ENCODE measurements at places on chromosomes 16 and 17.
A peak's percentile ranks its signal among the peaks of the same experiment; 100 is the strongest.

- no peak for DNase-seq
Measured at GRCh38 chr17:49370971-49371834, 9.2 kb upstream of the ZNF652 start.

GRCh38 chr17:10628756-10629155 lies 28.4 kb downstream of the MYH3 start:
- no peak for DNase-seq

DNA sequence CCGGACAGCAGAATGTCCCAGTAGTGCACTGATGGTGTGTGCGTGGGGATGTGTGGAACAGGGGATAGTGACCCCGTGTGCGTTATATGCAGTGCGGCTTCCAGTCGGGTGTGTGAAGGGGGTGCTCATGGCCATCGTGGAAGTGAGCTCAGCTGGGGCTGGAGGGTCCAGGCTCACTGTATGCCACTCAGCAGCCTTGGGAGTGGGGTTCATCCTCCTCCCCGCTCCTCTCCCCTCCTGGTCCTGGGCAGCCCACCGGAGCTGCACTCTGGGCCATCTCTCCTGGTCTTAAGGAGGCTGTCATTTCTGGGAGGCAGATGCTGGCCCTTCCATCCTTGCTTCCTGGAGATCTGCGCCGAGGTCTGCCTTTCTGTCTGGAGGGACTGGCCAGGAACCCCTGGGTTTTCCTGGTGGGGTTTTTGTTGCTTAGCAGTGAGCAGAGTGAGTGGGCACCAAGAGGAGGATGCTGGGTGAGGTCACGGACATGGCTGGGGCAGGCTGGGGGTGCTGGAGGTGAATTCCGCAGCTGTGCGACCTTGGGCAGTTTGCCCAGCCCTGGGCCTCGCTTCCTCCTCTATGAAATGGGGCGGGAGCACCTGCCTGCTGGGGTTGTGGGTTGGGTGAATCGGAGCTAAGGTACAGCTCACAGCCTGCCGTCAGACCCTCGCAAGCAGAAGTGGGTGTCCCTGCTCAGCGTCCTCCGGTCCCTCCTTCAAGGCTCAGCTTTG lies 164.1 kb downstream of the SEC14L1 start:
- no peak for DNase-seq

GRCh38 chr16:85730186-85730465 lies 20.8 kb downstream of the C16orf74 start:
- DNase-seq = no peak

DNA sequence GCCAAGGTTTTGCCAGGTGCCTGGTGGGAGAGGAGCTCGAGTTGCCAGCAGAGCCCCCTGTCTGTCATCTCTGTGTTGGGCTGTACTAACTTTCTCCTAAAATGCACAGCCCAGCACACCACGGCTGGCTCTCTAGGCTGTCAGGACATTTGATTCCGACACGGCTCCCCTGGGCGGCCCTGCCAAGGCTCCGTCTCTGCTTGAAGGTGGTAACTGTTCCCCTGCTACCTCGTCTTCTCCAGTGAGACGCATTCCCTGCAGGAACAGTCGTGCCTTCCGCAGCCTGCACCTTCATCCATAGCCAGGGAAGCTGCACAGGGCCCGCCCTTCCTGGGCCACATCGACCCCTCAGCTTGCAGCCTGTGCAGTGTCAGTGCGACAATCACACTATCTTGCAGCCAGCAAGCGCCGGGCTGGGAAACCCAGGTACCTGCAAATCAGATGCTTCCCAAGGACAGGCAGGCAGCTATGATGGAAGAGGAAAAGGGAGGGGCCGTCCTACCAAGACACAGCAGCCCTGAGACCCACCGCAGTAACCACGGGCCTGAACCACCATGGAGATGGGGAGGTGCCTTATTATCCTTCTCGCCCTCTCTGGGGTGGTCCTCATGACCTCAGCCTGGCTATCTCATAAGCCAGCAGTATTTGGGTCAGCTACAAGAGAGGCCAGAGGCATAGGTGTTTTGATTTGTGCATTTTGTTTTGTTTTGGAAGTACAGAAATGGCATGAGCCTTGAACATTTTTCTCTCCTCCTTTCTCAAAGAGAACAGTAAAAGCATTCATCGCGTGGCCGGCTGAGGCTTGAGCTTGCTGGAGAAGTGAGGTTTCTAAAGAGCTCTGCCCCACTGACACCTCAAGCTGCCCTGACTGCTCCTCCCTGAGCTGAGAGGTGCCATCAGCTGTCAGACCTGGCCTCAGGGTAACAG lies 361.7 kb upstream of the TNRC6C start:
- DNase-seq = no peak

GRCh38 chr17:21288571-21289017 lies 4.1 kb downstream of the MAP2K3 start:
- DNase-seq = peak; percentile 47

DNA sequence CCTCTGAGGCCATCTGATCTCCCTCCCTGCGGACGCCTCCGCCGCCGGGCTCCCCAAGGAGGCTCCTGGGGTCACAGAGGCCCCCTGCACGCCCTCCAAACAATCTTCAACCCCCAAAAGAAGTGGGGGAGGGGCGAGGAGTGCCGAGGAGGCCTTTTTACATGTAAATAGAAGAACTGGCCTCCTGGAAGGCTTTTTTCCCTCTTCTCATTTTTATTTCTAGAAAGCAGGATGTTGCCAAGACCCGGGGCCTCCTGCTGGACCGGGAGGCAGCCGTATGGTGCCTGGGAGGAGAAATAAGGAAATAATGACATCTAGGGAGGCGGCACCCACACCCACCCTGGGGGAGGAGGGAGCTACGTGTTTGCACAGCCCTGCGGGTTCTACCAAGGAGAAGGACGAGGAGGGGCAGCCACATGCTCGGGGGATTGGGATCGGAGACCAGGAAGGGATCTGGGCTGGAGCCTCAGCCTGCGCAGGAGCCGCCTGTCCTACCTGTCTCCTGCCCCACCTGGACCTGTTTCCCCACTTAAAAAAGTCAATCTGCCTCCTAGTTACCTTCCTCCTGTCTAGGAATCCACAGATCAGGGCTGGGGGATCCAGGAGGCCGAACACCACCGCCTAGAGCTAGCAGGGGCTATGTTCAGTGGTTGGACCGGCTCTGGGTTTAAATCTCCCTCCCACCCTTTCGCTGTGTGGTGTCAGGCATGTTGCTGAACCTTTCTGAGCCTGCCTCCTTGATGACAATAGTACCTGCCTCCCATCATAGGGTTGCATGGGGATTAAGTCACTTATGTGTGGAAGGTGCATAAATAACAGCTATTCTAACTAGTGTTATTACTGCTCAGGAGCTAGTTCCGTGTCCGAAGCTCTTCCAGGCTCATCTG lies 175.7 kb upstream of the GSE1 start:
- DNase-seq = no peak

- peak; percentile 10 for DNase-seq
Measured at GRCh38 chr17:28643983-28644786, 773 bp downstream of the BLTP2 start.

DNA sequence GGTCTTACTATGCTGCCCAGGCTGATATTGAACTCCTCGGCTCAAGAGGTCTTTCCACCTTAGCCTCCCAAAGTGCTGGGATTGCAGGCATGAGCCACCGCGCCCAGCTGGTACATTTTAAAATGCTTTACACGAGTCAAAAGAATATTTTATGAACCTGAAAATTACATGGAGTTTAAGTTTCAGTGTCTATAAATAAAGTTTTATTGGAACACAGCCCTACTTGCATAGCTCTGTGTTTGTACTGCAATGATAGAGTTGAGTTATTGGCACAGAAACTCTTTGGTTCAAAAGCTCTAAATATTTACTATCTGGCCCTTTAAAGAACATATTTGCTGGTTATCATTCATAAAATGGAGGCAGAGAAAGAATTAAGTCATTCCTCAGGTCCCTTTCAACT lies 24.3 kb downstream of the MAP2K6 start:
- DNase-seq = no peak

GRCh38 chr17:27407916-27408864 lies 48.1 kb upstream of the KSR1 start:
- DNase-seq = no peak

DNA sequence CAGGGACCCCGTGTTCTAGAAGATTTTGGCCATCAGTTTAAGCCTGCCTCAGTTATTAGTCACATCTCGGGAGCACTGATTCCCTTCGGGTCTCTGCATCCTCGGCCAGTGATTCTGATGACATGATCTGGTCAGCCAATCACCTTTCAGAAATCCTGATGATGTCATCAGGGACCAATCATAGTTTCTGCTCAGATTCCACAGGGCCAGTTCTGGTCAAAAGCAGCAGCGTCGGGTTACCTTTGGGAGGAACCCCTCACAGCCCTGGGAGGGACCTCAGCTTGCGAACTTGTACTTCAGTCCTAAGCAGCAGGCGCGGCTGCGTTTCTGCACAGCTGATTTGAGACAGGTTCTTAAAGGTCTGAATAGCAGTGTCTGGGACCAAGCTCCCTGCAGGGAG lies 13.9 kb downstream of the KDM8 start:
- DNase-seq = no peak

DNA sequence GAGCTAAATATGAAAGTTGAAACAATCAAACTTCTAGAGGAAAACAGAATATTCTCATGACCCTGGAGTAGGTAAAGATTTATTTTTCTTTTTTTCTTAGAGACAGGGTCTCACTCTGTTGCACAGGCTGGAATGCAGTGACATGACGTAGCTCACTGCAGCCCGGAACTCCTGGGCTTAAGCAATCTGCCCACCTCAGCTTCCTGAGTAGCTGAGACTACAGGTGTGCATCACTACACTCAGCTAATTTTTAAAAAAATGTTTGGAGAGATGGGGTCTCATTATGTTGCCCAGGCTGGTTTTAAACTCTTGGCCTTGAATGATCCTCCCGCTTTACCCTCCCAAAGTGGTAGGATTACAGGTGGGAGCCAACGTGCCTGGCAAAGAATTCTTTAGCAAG lies 15.5 kb downstream of the IKZF3 start:
- DNase-seq = no peak

GRCh38 chr17:78915872-78916632 lies 9.1 kb downstream of the TIMP2 start:
- peak; percentile 85 for DNase-seq

DNA sequence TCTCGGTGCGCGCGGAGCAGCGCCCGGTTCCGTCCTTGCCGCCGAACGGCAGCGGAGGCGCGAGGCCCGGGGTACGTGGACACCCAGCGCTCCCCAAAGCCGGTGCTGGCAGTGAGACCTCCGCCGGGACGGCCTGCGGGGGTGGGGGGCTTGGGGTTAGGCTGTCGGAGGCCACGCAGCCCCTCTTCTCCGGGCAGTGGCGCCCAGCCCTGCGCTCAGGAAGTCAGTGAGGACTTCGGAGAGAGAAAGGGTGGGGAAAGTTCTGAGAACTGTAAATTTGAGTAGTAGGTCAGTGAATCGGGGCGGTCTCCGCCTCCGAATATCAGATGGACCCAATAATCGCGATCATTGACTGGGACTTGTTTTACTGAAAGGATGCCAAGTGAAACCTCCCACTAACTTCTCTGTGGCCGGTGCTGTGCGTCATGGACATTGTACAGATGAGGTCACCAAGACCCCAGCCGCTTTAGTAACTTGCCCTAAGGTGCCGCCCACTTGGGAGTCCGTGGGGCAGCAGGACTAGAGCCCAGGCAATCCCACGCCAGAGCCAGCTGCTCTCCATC lies 468 bp downstream of the IL4R start:
- DNase-seq = no peak

GRCh38 chr17:12537436-12537835 lies 128.3 kb upstream of the MYOCD start:
- DNase-seq = no peak

GRCh38 chr16:75529959-75530358 lies 5.9 kb downstream of the CHST5 start:
- no peak for DNase-seq

GRCh38 chr17:260944-261343 lies 79.5 kb upstream of the DOC2B start:
- no peak for DNase-seq

Data from GF-D8 (cell line).